ENCODE measurements at places on chromosomes 4 and X. TPM values are rescaled to one million over a fixed set of nuclear protein-coding genes. Genes with fewer than 3 reads are reported as not detected.

- no peak for DNase-seq
Observed at GRCh38 chr4:155667222-155667567, 547 bp downstream of the GUCY1A1 start.

GRCh38 chr4:4457803-4458553, 71.1 kb downstream of the NSG1 start:
- DNase-seq, result no peak

DNA sequence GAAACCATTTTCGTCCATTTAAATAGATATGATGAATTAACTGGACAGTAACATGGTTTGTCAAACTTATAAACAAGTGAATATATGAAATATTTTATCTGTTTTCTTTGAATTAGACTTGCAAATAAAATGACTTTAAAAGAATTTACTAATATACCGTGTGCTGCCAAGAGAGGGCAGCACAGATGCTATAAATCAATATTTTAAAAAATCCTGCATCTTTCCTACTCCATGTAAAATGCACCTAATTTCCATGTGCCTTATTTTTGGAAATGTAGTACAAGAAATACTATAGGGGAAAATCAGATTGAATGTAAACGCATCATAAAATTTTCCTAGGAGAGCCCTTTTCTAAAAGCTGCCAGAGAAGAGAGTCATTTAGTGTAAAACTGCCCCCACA, 62.2 kb downstream of the PRKX start:
- no peak for DNase-seq

- no peak for DNase-seq
Observed at GRCh38 chr4:16579866-16580265, 318.6 kb downstream of the LDB2 start.

DNA sequence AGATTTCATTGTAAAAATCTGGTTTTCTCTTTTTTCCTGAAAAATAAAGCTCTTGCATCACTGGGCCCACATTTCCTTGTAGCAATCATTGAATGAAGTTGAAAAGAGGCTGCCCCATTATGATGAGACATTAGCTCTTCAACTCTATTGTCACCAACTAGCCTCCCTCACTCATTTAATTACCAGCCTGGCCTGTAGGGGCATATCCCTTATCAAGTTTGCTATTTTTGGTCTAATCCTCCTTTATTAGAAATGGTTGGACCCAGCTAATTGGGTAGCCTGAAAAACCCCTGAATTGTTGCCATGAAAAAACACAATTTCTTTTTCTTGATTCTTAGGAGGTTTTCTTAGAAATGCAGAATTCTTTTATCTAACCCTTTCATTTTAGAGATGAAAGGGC, 164.6 kb upstream of the CASK start:
- no peak for DNase-seq

GRCh38 chr4:3253808-3254207, 4.8 kb downstream of the MSANTD1 start:
- DNase-seq, result no peak

DNA sequence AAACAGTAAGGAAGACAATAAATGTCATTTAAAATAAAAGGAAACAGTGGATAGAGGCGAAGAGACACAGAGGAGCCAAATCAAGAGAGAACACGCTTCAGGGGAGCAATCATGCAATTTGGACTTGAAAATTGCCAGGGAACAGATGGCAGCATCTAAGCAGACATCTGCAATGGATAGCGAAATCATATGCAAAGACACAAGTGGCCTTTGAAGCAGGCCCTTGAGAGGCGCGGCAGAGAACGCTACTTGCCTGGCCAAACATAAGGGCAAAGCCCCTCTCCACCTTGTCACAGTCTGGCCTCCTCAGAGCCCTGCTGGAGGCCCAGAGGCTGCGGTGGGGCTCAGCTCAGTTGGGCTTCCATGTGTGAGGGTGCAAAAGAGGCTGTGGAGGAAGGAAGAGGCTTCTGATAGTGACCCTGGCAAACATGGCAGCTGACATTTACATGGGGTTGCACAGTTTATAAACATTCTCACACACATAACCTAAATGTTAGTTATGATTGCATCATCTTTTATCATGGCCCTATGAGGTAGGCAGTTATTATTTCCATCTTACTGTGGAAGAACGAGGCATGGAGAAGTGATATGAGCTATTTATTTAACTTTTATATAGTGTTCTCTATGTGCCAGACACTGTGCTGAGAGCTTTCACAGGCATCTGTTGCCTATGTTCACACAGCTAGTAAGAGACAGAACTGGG, 18.3 kb downstream of the ADGRG4 start:
- DNase-seq, result no peak

DNA sequence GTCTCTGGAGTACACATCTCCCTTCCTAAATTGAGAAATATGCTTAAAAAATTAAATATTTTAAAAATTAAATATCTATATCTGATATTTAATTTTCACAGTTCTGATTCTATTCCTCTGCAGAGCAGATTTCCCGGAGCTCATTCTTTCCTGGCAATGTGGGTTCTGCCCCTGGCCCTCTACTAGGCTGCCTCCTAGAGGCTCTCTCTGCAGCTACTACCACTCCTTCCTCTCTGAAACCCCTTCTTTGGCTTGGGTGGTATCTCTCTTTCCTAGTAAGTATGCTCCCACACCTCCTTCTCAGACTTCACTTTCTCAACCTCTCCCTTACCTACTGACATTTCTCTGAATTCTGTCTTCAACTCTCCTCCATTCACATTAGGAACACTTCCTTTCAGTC, 45.3 kb downstream of the RPGR start:
- no peak for DNase-seq

DNA sequence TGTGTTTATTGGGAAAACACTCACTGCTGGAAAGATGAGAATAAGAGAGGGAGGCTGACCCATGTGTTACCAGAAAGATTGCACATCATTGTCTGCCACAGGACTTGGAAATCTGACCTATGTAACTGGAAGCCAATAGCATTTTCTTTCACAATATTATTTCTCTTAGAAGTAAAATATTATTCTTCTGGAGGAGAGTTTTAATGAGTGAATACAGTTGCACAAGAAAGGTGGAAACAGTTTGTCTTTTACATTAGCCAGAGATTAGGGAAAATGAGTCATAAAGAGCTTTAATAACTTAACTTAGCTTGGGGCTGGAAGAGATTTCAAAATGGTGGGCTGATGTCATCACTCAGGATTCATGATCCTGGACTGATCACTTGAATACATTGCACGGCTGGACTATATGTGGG, 31.5 kb upstream of the LNX1 start:
- no peak for DNase-seq

DNA sequence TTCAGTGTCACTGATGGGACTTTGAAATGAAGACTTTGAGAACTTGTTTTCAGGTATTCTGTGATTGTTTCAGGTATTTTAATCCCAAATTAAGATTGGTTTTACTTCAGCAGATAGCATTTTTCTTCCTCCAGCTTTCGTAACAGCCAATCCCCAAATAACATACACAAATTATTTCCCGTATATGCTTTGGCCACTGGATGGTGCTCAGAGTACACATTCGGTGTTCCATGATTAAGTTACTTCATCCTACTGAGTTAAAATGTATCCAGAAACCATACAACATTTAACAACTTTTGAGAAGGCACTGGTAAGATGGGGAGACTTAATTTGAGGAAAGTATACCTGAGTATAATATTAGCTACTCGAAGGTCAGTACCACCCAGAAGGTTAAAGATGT, 233.4 kb upstream of the FAM47A start:
- no peak for DNase-seq

FBXL5 gene
- total RNA-seq, result 45.3 TPM

NPNT gene
- total RNA-seq, result 10.0 TPM

SRPX2 gene
- total RNA-seq, result 1.5 TPM

COX7B2 gene
- total RNA-seq, result not detected

RPL34 gene
- total RNA-seq, result 2,235 TPM

SHROOM4 gene
- total RNA-seq, result 0.15 TPM

FAM53A gene
- total RNA-seq, result 0.62 TPM

FIP1L1 gene
- total RNA-seq, result 58.8 TPM

GALNT7 gene
- total RNA-seq, result not detected
